ENCODE measurements at places on chromosomes 7 and 10.

GRCh38 chr7:115004121-115004520 is 82.2 kb downstream of the MDFIC start:
- no peak for DNase-seq

DNA sequence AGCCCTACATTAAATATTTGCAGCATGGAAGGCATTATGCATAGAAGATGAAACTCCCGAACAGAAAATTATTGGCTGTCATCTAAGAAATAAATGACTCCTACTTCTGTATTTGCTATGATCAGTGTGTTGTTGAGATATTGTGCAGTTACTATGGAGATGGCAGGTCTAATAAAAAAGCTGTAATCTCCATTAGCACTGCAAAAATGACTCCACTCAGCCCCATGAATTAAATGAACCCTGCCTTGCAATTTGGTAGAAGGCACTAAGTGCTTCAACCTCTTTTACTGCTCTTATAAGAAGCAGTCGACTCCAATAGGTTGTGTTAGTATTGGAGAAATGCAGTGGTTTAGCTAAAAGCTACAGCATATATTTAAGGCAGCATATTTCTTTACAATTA is 290.0 kb upstream of the PHYHIPL start:
- no peak for DNase-seq

GRCh38 chr10:77537071-77537470 is 100.5 kb downstream of the KCNMA1 start:
- DNase-seq: no peak

- no peak for DNase-seq
Observed at GRCh38 chr10:23656735-23657134, 217.9 kb downstream of the OTUD1 start.

DNA sequence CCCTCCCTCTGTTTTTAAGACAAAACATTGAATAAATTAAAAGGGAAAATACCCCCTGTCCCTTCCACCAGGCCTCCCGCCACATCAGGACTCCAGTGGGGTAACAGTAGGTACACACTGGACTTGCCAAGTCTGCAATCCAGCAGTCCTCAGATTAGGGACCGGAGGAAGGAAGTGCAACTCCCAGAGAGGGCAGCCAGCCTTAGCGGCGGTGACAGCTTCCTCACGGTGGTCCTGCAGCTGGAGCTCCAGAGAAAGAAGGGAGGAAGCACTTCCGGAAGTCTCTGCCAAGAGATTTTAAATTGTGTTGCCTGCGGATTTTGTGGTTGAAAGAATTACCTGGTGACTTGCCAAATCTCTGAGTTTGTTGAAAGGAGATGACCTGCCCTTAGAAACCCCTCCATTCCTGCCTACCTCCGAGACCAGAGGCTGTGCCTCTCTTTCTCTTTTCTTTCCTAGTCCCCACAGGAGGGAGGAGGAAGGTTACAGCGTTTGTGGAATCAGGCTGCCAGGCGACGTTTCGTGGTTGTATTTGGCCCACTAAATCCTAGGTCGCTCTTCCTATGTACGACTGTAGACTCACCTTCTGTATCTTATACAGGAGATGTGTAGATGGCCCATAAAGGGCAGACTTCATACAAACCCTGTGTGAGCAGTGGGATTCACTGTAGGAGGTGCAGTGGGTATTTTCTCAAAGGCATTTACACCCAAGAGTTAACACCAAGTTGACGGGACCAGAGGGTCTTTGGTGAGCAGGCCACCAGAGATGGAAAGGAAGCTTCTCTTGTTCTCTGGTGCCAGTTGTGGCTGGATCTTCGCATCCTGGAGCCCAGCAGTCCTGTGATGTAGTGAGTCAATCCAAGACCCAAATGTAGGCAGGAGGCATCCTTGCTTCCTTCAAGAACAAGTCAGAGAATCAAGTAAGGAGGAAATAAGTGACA is 77.9 kb downstream of the INSIG1 start:
- DNase-seq: no peak

DNA sequence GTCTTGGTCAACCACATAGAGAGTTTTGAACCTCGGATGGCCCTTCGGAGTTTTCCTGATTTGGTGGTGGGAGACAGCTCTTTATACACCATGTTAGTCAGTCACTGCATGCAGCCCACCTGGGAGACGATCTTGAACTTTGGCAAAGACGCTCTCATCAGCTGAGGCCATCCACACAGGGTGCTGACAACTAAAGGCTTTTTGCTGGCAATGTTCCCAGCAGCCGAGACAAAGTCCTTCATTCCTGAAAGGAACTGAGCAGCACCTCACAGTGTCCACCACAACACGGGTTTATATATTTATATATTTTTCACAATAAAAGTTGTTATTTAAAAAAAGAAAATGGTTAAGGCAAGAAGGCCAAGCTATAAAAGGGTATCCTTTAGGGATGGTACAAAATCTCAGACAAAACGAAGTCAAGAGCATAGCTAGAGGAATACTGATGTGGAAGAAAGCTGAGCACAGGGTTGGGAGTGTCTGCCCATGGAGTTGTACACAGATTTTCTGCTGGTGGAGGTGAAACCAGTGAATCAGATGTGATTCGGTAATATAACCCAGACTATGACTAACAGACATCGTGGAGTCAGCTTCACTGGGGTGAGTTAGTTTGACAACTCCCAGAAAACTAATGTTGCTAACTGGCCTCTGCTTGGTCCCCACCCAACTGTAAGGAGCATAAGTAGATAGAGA is 27.4 kb upstream of the CAPZA2 start:
- no peak for DNase-seq

GRCh38 chr7:16404636-16405035 is 16.7 kb downstream of the CRPPA start:
- no peak for DNase-seq

- DNase-seq: no peak
Observed at GRCh38 chr10:24277277-24277676, 68.3 kb downstream of the KIAA1217 start.

DNA sequence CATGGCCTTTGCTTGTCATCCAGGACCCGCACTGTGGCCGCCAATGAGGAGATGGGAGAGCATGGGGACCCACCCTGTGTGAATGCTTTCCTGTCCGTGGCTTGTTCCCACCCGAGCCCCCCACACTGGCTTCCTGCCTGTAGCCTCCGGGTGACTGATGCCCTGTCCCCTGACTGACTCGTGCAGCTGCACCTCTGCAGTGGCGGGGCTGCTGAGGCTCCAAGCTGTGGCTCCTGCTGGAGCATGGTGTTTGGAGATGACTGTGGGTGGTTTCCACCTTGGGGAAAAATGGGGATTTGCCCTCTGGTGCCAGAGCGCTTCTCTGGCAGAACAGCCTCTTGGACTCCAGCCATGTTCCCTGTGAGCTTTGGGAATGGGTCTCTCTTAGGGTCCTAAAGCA is 2.1 kb downstream of the CAMK1D start:
- no peak for DNase-seq

DNA sequence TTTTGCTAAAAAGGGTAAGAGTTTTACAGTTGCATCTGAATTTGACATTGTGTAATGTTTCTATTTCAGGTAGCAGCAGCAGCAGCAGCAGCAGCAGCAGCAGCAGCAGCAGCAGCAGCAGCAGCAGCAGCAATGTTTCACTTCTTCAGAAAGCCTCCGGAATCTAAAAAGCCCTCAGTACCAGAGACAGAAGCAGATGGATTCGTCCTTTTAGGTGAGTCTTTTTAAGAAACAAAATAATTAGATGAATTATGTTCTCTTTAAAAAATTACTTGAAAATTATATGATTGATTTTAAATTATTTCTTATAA is 32.6 kb downstream of the UMAD1 start:
- DNase-seq: no peak

DNA sequence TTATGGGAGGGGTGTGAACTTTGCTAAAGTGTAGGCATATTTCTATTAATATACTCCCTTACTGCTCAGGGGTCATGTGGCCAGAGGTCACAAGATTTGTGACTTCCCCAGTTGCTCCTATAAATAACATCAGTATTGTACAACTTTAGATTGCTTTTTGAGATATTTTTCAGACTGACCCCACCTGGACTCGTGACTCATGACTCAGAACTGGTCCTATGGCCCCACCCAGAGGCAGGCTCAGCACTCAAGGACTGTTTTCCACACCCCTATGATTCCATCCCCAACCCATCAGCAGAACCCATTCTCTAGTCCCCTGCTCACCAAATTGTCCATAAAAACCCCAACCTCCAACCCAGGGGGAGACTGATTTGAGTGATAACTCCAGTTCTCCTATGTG is 2.7 kb upstream of the CUL2 start:
- DNase-seq: no peak

GRCh38 chr7:90788052-90788451 is 191.9 kb downstream of the CDK14 start:
- no peak for DNase-seq

GRCh38 chr7:114533131-114533530 is 118.5 kb downstream of the FOXP2 start:
- no peak for DNase-seq

DNA sequence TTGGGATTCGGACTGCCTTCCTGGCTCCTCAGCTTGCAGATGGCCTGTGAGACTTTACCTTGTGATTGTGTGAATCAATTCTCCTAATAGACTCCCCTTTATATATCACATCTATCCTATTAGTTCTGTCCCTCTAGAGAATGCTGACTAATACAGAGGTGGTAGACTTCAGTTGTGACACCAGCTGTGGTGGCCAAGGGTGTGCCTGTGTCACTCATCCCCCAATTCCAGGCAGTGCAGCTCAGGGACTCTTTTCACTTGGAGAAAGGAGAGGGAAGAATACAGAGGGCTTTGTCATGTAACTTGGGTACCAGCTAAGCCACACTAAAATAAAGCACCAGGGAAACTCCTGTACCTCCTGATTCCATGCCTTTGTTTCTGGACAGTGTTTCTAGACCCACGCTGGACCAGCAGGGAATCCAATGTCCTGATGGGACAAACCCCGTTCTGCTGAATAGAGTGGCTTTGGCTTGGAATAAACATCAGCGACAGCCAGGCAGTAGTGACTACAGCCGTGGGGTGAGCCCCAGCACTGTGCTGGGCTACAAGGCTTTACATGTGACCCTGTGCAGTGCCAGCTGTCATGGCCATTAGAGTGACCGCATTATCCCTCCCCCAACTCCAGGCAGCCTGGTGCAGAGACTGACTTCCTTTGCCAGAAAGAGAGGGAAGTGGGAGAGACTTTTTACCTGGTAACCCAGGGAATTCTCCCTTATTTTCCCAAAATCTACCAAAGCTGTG is 233.6 kb downstream of the ANK3 start:
- no peak for DNase-seq

GRCh38 chr7:127632276-127632910 is 14.5 kb upstream of the PAX4 start:
- no peak for DNase-seq

All from stimulated activated CD4-positive, alpha-beta T cell treated with anti-CD3 and anti-CD28 coated beads, Interleukin-2, amount 100 ng/mL, for 24 hours (primary cell).